Stimulated activated CD8-positive, alpha-beta memory T cell treated with anti-CD3 and anti-CD28 coated beads, Interleukin-12 subunit alpha, Interleukin-12 subunit beta, amount 100 ng/mL, for 1 hour (primary cell): ENCODE measurements at places on chromosomes 6 and 20.

DNA sequence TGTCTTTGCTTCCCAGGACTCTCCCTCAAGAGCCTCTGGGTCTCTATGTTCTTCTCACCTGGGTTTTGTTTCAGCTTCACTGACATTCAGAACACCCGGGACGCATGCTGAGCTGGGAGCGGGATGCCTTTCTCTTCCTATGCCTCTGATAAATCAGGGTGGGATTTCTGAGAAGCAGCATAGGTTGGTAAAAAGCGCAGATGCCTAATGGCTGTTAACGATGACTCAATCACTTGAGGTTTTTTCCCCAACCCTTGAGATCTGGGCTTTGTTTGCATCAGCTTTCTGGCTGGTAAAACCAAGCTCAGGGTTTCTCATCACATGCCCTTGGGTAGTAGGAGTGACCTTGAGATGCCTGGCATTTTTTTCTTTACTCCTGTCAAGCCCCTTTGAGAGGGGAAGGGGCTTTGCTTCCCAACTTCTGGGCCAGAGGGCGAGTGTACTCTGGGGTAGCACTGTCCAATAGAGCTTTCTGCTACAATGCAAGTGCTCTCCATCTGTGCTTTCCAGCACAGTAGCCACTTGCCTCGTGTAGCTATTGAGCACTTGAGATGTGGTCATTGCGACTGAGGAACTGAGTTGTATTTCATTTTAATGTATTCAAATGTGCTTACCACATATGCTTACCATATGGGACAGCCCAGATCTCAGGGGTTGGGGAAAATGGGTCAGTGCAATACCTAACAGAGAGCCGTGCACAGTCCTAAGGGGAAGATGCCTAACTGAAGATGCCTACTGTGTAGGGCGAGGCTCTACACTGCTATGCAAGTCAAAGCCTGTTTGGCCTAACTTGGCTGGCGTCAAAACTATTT lies 69.1 kb downstream of the PPP1R14C start:
- DNase-seq, result no peak

DNA sequence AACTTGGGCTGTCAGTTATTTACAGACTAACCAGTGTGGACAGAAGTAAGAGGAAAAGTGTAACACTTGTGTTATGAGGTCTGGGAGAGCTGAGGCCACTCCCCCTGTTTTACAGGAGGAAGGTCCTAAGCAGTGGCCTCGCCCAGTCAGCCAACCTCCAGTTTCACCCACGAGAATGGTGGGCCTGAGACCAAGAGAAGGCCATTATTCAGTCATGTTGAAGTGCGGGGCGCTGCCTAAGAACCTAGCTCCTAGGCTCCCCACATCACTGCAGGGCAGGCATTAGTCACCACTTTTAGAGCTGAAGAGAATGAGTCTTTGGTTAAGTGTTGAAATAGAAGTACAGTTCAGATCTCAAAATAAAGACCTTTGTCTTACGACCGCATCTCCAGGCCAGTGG lies 27.9 kb downstream of the CDYL start:
- DNase-seq, result no peak

DNA sequence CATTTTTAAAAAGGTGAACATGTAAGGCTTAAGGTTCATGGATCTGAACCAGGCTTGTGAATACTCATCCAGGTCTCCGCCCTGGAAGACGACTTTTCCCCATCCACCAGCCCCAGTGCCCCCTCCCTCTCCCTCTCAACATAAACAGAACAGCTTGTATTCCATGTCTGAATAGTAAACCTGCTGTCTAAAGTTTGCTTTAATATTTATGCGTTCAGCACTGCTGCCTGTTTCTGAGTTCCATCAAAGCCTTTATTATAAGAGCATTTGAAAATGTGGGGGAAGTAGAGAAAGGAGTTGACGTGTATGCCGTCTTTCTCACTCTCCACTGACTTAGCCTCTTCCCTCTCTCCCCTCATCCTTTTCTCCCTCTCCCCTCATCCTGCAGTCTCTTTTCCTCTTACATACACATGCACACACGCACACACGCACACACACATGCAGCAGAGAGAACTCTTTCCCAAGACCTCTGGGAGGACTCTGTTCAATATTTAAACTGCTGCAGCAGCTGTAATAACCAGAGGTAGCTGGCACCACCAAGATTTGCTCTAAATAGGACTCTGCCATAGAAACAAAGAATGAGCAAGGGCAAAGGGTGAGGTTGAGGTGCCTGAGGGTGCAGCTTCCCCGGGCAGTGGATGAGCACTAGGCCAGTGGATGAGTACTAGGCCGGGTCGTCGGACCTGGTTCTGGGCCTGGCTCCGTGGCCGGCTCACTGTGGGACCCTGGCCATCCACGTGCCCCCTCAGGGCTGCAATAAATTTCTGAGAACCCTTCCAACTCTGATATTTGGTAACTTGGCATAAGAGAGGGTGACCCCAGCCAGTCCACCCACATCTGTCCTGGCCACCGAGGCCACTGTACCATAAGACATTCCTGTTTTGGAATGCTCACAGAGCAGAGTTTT lies 35.4 kb upstream of the VSTM2L start:
- DNase-seq, result no peak

DNA sequence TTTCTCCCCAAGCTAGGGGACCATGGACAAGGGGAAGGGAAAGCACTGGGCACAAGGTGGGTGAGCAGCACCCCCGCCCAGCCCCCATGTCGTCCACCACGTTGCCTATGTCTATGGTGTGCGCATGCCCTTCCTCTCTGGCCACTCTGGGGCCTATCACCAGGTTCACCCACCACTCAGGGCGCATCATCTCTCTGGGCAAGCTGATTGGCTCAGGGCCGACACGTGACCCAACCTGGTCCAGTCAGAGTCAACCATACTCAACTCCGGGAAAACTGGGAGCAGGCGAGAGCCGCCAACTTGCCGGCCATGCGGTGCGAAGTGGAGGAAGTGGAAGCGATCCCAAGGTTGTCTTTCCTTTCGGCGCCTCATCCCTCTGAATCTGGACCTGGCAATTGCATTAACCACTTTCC lies 25.9 kb downstream of the ACSS1 start:
- DNase-seq, result no peak

DNA sequence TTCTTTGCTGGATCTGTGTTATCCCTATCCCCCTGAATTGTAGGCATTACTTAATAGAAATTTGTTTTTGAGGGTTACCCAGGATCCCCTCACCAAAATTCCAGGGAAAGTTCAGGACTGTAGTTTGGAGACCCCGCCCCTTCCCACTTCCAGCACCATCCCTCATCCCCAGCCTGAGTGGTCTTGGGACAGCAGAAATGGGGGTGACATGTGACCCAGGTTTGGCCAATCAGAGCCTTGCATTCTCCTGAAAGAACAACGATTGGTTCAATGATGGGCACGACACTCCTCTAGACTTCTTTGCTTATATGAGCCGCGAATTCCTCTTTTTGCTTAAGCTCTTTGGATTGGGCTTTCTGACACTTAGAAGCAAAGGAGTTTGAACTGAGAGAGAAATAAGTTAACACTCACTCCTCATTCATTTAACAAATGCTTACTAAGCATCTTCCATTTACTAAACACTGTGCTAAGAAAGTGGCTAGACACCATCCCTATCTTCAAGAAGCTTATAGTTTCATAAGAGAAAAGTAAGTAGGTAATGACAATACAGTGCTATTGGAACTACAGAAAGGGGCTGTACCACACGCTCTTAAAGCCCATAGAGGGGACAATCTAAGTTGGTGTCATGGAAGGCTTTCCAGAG lies 24.9 kb upstream of the PAQR8 start:
- no peak for DNase-seq

- no peak for DNase-seq
These were observed 24.0 kb upstream of the DDO start for GRCh38 chr6:110439356-110439755.

DNA sequence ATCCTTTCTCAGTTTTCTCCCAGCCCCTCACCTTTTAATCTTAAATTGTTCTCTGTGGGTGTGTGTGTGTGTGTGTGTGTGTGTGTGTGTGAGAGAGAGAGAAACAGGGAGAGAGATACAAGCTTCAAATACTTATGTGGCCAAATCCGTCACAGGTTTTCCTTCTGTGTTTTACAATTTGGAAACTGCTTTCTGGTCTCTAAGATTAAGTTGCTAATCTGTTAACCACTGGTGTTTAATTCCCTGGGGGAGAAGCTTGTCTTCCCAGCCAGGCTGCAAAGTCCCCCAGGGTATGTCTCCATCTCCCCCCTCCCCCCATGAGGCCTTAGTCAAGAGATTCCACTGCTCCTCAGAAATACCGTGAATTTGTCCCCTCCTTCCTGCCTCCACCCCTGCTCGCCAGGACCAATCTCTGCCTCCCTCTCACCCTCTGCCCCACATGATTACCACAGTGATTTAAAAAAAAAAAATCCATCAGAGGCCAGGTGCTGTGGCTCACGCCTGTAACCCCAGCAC lies 49.0 kb downstream of the RIPOR3 start:
- DNase-seq, result no peak

DNA sequence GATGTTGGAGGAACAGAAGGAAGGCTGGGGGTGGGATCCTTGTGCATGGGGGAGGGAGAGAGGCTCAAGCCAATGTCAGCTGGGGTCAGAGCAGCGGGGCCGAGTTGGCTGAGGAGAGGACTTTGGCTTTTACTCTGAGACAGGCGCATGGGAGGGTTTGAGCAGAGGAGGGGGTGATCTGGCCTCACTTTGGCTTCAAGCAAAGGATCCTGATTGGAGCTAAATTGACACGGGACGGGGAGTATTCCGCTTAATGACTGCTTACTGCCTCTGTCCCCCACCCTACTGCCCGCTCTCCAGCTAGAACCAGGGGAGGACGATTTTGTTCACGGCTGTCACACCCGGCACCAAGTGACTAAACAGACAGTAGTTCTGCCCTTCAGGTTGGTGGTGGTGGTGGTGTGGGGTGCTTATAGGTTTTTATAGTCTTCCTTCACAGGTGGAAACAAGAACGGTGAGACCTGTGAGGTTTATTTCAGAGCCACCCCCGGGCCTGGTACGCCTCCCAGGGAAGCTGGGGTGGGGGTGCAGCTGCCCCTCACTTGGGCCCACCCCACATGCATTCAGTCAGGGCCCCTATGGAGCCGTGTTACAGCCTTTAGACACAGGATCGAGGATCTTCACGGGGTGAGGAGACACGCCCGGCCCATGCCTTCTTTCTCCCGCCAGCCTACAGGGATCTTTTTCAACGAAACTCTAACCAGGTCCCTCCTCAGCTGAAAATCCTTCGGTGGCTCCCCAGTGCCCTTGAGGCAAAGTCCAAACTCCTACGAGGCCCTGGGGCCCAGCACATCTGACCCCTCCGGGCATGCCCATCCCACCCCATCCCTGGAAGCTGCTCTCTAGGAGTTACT lies 1.3 kb upstream of the SNAI1 start:
- DNase-seq, result no peak

GRCh38 chr6:148367411-148368024 lies 24.9 kb downstream of the SASH1 start:
- DNase-seq, result no peak

GRCh38 chr6:110944681-110945151 lies 13.8 kb upstream of the GTF3C6 start:
- no peak for DNase-seq

DNA sequence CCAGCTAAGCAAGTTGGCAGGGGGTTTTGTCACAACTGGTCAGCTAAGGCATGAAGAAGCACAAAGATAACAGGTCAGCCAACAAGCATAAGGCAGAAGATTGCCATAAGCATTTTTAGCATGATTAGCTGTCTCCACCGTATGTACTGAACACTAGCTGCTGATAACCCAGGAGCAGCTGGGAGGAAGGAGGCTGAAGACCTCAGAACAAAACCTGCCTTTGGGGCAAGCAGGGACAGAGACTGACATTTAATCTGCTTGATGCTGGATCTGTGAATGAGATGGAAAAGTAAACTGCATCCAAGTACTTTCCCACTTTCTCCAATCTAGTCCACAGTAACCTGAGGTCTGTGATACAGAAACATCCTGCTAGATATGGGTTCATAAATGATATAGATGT lies 353.0 kb upstream of the MAP3K7 start:
- no peak for DNase-seq

DNA sequence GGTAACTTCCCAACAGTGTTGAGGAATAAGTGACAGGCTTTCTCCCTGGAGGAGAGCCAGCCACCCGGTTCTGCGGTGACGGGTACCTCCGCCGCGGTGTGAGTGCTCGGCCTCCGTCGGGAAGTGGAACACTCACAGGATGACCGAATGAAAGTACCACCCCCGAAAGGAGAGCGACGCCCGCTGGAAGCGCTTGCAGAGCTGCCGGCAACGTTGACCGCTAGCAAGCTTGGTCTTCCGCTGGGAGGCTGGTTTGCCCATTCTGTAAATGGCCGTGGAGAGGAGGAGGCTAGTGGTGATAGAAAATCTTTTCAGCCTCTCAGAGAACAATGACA lies 614 bp upstream of the TMEM242 start:
- DNase-seq, result peak; percentile 8
